ENCODE measurements at places on chromosomes 13 and 19.

- no peak for DNase-seq
Observed at GRCh38 chr13:108360139-108360538, 90.6 kb downstream of the TNFSF13B start.

- DNase-seq, result no peak
Observed at GRCh38 chr13:26816881-26817280, 56.3 kb upstream of the GPR12 start.

- no peak for DNase-seq
Observed at GRCh38 chr13:51330791-51331190, 8.7 kb upstream of the SERPINE3 start.

- DNase-seq, result no peak
Observed at GRCh38 chr19:5655412-5655811, 24.9 kb downstream of the MICOS13 start.

DNA sequence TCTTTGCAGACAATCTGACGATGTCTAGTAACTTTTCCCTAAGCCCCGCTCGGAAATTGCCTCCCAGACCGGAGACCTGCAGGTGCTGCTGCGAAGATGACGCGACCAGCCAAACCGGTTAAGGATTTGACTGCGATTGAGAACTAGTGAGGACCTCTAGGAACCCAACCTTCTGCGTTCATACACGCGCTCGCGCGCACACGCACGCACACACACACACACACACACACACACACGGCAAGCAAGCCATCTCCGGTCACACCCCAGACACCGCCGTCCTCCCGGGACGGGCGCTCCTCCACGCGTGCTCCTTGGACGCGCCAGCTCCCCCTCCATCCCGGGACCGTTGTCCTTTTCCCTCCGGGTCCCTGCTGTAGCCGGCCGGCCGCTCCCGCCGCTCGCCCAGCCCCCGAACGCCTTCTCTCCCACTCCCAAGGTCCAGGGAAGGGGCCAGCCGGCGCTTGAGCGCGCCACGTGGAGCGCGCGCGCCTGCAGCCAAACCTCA, 1.2 kb downstream of the TBC1D4 start:
- DNase-seq, result no peak

GRCh38 chr19:33468361-33469170, 53.0 kb downstream of the PEPD start:
- DNase-seq, result no peak
